ENCODE measurements at places on chromosomes 13 and 19.

DNA sequence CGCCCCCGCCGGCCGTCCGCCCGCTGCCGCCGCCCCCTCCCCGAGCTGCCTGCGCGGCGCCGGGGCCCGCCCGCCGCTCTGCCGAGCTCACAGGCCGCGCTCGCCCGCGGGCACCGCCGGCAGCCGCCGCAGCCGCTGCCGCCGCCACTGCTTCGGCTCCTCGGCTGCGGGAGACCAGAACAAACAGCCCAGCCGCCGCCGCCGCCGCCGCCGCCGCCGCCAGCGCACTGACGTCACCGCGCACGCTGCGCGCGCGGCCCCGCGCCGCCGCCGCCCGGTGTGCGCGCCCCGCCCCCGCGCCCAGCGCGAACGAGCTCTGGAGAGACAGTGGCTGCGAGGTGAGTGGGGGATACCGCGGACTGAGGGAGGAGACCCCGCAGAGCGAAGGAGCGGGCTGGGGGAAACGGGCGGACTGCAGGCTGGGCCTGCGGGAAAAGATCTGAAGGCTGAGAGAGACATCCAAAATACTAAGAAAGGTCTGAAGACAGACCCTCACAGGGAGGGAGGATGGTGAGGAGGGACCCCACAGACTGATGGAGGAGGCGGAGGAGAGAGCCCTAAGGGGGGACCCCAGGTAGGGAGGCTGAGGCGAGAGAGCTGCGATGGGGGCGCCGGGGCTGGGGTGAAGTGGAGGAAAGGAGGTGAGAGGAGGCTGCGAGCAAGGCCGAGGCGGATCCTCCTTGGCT lies at the start of gene BRD4:
BRD4 (minus strand) TSS at position 229 of the 686 bp plus-strand sequence. CDS start 59,440 bp downstream, outside the sequence.
- no peak for DNase-seq

- DNase-seq, result no peak
Observed at GRCh38 chr19:13098277-13099072, 4.2 kb downstream of the LYL1 start.

- DNase-seq, result no peak
Observed at GRCh38 chr19:8393871-8394250, 3.7 kb downstream of the RAB11B start.

GRCh38 chr19:17075864-17076542 lies 426 bp downstream of the MYO9B start:
- no peak for DNase-seq

DNA sequence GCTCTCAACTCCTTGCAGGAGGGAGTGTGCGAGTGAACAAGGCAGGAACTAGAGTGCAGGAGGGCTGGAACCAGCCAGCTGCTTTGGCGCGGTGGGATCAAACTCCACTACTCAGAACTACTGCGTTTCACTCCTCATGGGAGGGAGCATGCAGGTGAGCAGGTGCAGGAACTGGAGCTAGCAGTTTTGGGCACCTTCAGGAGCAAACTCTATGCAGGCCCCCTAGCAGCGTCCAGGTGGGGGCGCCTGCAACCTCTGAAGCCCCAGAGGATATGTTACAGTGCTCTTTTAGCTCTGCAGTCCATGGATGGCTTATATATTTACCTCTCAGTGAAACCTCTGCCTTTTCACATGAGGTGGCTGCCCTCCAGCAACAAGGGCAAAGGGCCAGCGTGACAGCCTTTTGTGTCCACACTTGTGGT lies 1303.4 kb downstream of the PCDH9 start:
- DNase-seq, result no peak

GRCh38 chr13:100809856-100810255 lies 135.3 kb upstream of the TMTC4 start:
- no peak for DNase-seq

GRCh38 chr13:77519808-77520207 lies 15.7 kb upstream of the SCEL start:
- DNase-seq, result no peak

DNA sequence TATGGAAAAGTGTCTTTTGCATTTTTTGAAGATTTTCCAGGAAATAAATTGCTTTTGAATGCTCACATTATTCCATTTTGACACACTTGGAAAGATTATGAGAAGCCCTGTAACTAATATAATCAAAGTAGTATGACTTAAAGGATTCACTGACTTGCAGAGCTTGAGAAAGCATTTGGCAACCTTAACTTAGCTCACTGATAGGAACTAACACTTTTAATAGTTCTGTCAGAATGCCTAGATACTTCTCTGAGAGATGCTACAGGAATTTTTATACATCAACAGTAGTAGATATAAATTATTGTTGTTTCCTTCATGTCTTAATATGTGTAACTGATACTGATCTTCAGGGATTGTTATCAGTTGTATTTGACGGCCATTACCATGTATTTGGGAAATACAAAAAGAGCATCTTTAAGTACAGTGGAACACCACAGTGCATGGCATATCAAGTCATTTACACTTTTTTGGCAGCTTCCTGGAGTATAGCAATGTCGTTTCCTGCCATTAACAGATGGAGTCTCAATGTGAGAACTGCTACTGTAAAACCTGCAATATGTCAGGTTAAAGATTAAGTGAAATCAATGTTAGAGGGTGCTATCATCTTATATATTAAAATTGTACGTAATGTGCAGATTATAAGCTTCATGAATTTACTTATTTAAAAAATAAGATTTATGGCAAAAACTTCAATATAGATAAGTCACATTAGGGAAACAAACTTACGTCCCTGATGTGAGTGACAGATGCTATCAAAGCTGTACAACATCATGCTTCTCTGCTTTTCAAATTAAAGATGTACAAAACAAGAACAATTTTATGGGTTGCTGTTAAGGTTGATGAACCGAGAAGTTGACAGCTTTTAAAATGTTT lies 1159.8 kb upstream of the MIR17HG start:
- DNase-seq, result no peak
